GM06990 (cell line): ENCODE measurements at places on chromosomes 11 and 22.

GRCh38 chr11:67389477-67389876 lies 2.3 kb upstream of the RAD9A start:
- no peak for DNase-seq

DNA sequence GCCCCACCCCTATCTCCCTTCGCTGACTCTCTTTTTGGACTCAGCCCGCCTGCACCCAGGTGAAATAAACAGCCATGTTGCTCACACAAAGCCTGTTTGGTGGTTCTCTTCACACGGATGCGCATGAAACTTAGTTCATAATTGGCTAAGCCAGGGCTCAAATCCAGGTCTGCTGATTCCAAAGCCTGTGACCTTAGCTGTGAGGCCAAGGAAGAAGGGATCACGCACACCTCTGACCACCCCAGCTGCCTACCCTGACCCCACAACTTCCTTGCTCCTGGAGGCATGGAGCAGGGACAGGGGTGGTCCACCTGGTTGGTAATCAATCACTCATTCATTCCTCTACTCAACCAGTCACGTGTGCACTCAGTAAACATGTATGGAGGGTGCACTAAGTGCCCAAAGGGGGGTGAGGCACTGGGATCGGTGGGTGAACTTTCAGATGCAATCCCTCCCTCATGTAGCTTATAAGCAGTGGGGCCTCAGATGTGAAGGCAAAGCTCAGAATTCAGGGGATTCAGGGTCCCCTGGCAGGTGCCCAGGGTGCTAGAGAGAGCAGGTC lies 10.3 kb downstream of the FXYD2 start:
- no peak for DNase-seq

DNA sequence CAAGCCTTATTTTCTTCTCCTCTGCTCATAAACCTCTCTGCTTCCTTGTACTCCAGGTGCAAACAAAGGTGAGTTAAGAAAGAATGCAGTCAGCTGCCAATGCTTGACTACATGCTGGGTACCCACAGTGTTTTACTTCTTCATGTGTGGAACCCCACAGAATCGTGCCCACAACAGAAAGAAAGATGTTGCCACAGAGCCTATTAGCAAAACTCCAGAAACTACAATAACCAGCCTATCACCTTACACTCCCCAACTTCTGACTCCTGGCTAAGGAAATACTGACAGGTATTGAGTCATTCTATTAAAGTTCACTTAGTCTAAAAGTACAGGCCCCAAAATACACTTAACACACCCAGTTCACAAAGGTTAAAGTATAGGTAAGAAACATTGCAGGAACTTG lies 56.9 kb upstream of the CCDC89 start:
- no peak for DNase-seq

DNA sequence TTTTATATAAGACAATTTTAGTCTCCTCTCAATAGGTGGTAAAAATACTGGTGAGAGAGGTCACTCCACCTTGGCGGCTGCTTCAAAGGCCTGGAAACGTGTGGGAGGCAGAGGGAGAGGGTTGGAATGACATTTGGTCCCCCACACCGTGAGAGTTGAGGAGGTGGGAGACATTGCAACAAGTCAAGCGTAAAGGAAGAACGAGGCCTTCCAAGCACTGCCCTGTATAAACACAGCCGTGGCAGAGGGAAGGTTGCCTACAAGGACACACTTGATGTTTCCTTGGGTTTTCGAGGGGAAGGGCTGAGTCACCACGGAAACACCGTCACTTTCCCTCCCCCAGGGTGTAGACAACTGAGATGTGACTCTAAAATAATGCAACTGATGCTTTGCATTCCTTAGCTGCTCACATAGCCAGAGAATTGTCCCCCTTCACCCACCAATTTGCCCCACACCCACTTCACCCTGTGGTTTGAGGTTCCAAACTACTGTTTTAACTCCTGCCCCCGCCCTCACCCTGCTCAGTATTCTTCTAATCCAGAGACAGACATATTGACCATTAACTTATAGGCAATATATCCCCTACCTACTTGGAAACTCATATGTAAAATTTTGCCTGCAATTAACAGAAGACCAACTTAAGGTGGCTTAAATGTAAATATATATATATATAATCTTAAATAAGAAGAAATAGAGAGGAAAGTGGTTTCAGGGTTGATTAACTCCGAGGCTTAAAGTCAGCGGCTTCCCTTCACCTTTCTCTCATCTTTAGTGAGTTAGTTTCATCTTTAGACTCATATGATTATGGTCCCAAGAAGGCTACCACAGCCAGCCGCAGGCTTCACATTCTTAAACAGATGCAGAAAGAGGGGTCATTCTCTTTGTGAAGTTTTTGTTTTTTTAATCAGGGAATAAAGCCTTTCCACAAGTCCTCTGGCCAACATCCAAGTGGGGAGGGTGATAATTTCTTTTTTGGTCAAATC lies 54.1 kb upstream of the BDNF start:
- DNase-seq: peak; percentile 2

GRCh38 chr11:3000032-3000961 lies 8.2 kb upstream of the NAP1L4 start:
- no peak for DNase-seq

DNA sequence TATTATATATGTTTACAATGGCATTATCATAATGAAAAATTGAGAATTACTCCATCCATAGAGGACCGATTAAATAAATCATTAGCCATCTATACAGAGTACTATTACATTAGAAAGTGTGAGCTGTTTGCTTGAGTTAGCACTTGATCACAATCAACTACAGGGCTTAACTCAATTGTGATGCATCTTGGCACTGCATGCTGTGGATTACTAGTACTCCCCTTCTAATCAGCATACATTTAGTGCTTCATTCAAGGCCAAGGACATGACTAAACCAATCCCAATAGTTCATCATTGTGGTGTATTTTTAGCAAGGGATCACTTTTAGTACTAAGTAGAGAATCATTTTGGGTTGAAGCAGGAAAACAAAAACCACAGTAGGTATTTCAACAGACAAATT lies 23.5 kb upstream of the ARHGAP42 start:
- no peak for DNase-seq

DNA sequence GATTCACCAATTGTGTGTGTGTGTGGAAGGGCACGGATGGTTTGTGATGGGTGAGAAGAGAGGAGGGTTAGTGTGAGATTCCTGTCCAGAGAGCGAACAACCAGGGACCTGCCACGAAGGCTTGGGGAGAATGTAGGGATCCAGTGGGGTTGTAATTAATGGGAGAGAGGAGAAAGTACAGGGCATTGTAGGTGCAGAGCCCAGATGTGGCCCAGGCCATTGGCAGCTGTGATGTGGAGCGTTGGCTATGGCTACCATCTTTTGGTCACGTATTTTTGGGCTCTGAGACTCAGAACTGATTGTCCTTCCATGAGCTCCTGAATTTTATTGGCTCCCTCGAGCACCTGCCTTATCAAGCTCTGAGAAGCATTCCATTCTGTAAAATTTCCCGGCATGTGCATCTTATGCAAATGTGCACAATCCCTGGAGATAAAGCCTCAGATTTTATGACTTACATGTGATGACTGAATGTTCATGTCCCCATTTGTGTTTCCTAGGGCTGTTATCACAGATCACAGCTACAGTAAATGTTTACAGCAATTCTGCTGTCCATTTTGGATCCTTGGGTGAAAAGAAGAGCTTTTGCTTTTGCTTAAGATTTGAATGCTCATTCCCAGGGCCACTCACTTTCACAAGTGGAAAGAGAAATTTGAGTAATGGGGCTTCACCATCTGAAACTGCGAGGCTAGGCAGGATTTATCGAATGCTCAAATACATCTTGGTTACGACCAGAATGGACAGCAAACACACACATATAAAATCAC lies 33.1 kb downstream of the SLC5A1 start:
- no peak for DNase-seq

GRCh38 chr11:9506489-9507276 lies 45.9 kb downstream of the ZNF143 start:
- DNase-seq: peak; percentile 33

DNA sequence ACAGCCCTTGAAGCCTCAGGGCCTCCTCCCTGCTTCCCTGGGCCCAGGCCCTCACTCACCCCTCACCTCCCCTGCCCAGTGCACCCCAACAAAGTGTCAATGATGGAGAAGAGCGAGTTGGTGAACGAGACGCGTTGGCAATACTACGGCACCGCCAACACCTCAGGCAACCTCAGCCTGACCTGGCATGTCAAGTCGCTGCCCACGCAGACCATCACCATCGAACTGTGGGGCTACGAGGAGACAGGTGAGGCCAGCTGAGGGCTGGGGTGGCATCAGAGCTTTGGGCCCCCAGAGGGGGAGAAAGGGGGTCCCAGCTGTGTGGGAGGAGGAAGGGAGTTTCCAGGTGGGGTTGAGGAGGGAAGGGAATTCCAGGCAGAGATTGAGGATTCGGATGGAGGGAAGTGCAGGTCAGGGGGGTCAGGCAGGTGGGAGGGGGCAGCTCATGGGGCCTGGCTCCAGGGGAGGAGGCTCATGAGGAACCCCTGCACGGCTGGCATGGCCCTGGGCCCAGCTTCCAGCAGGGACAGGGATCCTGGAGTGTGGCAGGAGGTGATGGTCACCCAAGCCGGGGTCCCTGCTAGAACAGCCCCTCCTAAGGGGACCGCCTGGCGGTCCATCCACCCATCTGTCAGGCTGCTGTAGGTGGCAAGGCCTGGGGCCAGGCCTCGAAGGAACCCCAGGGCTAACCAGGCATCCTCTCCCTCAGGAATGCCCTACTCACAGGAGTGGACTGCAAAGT lies 2.9 kb downstream of the SUSD2 start:
- no peak for DNase-seq

DNA sequence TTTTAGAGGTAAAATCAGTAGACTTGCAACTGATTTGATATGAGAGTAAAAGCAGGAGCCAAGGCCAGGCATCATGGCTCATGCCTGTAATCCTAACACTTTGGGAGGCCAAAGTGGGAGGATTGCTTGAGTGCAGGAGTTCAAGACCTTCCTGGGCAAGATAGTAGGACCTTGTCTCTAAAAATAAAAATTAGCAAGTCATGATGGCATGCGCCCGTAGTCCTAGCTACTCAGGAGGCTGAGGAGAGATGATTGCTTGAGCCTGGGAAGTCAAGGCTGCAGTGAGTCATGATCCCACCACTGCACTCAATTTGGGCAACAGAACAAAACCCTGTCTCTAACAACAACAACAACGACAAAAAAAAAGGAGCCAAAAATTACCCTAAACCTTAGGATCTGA lies 13.5 kb downstream of the SGSM3 start:
- DNase-seq: no peak

GRCh38 chr11:128198216-128198772 lies 389.1 kb downstream of the ETS1 start:
- no peak for DNase-seq

GRCh38 chr11:1863352-1864216 lies 10.7 kb downstream of the LSP1 start:
- DNase-seq: no peak

DNA sequence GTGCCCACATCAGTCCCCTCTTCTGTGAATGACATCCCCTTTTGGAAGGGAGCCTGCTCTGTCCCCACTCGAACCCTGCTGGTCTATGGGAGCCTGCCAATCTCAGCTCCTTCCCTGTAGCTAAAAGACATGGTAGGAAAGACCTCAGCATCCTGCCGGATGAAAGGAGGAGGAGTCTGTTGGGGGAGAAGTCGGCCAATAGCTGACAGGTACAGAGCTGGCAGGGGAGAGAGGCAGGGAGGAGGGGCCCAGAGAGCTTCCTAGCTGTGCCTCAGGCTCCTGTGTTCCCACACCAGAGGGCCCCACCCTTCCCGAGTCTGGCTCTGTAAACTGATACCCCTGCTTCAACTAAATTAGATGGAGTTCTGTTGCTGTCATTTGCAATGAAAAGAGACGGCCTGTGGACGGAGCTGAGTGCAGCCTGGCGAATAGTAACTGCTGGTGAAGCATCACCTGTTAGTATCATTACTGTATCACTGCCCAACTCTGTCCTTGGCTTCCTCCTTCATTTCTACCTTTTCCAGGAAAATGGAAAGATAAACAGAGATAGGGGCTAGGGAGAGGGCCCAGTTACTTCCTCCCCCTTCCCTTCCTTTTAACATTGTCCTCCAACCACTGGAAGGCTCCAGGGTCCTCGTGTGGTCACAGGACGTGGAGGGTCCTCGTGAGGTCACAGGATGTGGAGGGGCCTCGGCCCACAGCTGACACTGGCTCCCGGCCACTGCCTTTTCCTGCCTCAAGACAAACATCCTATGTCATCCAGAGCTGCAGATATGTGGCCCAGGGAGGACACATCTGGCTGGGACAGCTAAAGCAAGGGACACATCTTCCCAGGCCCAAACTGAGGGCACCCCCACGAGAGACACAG lies 15.1 kb downstream of the FXYD6 start:
- DNase-seq: no peak

DNA sequence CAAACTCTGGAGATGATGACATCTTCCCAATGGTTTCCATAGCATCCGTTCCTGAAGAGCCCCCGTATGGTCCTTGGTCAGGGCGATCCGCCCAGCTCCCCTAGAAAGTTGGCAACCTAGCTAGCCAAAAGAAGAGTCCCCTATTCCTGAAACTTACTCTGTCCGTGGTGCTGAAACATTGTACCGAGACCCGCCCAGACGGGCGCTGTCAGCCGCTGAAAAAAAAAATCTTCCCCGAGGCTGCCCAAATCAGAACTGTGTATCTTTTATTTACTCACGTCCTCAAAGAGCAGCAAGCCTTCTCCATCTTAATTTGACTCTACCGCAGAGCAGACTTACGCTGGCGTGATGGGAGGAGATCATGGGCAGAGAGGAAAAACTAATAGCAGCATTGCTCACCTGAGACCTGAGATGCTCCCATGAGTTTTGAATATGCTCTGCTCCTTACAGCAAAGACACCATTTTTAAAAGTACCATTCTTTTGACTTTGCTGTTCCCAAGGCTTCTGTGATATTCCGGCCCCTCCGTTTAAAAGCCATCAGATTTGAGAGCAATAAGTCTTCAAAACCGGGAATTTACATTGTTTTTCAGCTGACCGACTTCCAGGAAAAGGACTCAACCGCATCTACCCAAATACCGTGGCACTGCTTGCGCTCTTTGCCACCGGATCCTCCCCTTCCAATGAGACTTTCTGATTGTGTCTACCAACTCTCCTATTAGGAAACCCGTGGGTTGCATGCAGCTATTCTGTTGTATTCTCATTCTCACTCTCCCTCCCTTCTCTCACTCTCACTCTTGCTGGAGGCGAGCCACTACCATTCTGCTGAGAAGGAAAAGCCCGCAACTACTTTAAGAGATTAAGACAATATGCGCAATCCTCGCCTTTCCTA lies at the start of gene SLC17A6:
Gene SLC17A6 (plus strand): TSS at position 786 of the 890 bp plus-strand sequence. CDS start 153 bp downstream, outside the sequence.
- DNase-seq: no peak

- no peak for DNase-seq
Observed at GRCh38 chr11:19882356-19882755, 169.7 kb downstream of the NAV2 start.

- no peak for DNase-seq
Observed at GRCh38 chr11:109733245-109733644, 311.3 kb downstream of the C11orf87 start.

GRCh38 chr11:94025690-94026394 lies 4.7 kb downstream of the HEPHL1 start:
- DNase-seq: no peak

- no peak for DNase-seq
Observed at GRCh38 chr22:31239771-31240370, 27.8 kb downstream of the LIMK2 start.
